ENCODE measurements at places on chromosomes 6 and 20. TPM values are rescaled to one million over a fixed set of nuclear protein-coding genes. Genes with fewer than 3 reads are reported as not detected.

Gene ERVFRD-1
- not detected for total RNA-seq

Gene IL17A
- not detected for total RNA-seq

Gene STMND1
- total RNA-seq = not detected

Gene ECHDC1
- 37.3 TPM for total RNA-seq

Gene COL9A1
- total RNA-seq = not detected

Gene GNMT
- total RNA-seq = not detected

Gene CDH26
- total RNA-seq = not detected

Gene CLVS2
- total RNA-seq = 0.15 TPM

Gene FAM83B
- not detected for total RNA-seq

Gene PHIP
- total RNA-seq = 2.4 TPM

Gene HCK
- total RNA-seq = 0.06 TPM

Gene PROKR2
- not detected for total RNA-seq

Gene EXOC2
- total RNA-seq = 10.8 TPM

Gene TBC1D20
- 36.7 TPM for total RNA-seq

Gene MTG2
- 36.4 TPM for total RNA-seq

Gene POU5F1
- total RNA-seq = 9.5 TPM

Gene PGC
- not detected for total RNA-seq

Gene FABP7
- not detected for total RNA-seq

Gene FUCA2
- total RNA-seq = 56.5 TPM

Gene RUNX2
- total RNA-seq = 2.0 TPM

Gene OVOL2
- 0.19 TPM for total RNA-seq

Gene TAPBP
- total RNA-seq = 35.4 TPM

Gene TRIM38
- total RNA-seq = 2.0 TPM

Gene SASH1
- total RNA-seq = 2.2 TPM

Gene GRIK2
- total RNA-seq = 0.39 TPM
